Left renal cortex interstitium (tissue), 4 donors: ENCODE measurements at places on chromosomes 7 and 10. TPM values are rescaled to one million over a fixed set of nuclear protein-coding genes. Genes with fewer than 3 reads are reported as not detected.

Gene GRK5
- polyA plus RNA-seq, result 16.2 TPM

Gene PILRA
- 8.5 TPM for polyA plus RNA-seq

Gene LEP
- 0.35 TPM for polyA plus RNA-seq

Gene MNX1
- polyA plus RNA-seq, result 0.17 TPM

Gene GIMAP8
- polyA plus RNA-seq, result 8.2 TPM

Gene NUTM2E
- 0.24 TPM for polyA plus RNA-seq

Gene PON1
- polyA plus RNA-seq, result 0.62 TPM
